ENCODE measurements at places on chromosomes 16 and 17. TPM values are rescaled to one million over a fixed set of nuclear protein-coding genes. Genes with fewer than 3 reads are reported as not detected.

Gene PRCD
- total RNA-seq = not detected

DNA sequence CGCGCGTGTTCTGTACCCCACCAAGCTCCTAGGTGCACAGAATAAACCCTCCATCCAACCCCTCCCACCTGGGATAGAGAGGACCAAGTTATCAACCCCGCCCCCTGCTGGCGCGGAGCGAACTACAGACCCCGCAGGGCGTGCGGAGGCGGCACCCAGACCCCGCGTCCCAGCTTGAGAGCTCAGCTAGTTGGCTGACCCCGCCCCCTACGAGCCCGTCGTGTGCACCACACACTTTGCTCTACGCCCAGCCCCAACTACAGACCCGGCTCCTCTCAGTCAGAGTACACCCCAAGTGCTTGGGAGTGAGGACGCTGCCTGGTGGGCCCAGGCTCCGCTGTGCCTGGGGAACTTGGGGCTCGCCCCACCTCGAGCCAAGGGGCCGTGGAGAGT is 1.5 kb downstream of the GRIN2A start:
- no peak for DNase-seq

DNA sequence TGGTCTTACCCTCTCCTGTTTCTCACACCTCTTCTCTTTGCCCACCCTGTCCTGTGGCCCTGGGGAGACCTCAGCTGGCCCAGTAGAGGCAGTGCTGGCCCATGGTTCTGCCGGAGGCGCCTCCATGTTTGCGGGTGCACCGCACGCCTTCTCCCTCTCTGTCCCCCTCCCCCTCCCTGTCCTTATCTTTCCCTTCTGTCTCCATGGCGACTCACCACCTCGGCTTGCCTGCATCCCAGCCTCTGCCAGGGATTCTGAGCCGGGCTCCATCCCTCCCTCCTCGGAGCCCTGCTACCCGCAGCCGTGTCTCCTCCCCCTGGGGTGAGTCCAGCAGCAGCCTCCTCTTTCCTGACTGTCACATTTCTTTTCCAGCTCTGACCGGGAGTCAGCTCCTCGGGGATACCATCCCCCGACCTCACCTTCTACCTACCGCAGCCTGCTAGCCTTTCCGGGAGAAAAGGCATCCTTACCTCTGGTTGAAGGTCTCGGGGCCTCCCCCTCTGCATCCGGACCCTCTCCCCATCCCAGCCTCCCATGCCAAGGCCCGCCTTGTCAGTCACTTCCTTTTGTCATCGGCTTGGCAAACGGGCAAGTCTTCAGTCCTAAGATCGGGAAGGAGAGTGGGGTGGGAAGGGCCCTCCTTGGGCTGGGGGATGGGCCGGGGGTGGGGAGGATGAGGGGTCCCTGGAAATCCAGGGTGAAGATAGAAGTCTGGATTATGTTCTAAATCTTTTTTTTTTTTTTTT is at the start of gene RNF112:
Gene RNF112 (plus strand): TSS at position 358 of the 746 bp plus-strand sequence. CDS start 177 bp downstream, at position 535.
- no peak for DNase-seq

DNA sequence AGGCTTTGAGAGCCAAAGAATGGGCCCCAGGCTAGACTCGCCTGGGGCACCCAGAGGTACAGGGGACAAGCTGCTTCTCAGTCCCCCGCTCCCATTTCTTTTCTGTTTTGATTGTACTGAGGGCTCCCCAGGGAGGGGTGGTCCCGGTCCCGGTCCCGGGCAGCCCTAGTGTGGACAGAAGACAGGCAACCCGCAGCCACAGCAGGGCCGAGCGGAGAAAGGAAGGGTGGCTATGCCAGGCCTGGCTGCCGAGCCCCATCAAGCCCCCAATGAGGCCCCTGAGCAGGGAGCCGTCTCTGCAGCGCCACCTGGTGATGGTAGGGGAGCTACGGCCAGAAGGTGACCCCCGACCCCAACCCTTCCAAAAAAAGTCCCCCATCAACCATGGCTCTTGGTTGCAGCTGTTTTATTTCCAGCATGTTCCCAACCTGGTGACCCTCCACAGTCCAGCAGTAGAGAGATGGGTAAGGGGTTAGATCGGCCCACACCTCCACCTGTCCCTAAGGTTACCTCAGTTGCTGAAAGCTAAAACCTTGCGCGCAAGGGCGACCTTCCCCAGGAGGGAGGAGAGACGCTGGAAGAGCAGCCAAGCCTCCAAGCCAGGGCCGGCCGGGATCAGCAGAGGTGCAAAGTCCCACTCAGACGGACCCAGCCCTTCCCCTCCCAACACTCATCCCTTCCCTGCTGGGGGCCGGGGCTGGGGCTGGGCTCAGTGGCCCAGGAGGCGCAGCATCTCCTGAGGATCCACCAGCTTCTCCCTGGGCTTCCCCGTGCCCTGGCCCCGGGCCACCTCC is 2.6 kb upstream of the GRIN2C start:
- peak; percentile 79 for DNase-seq

GRCh38 chr17:79625706-79626105 is 14.9 kb upstream of the RBFOX3 start:
- no peak for DNase-seq

GRCh38 chr17:48054238-48055185 is 6.4 kb downstream of the NFE2L1 start:
- DNase-seq = no peak

GRCh38 chr17:52410781-52411180 is 252.3 kb upstream of the CA10 start:
- DNase-seq = no peak

DNA sequence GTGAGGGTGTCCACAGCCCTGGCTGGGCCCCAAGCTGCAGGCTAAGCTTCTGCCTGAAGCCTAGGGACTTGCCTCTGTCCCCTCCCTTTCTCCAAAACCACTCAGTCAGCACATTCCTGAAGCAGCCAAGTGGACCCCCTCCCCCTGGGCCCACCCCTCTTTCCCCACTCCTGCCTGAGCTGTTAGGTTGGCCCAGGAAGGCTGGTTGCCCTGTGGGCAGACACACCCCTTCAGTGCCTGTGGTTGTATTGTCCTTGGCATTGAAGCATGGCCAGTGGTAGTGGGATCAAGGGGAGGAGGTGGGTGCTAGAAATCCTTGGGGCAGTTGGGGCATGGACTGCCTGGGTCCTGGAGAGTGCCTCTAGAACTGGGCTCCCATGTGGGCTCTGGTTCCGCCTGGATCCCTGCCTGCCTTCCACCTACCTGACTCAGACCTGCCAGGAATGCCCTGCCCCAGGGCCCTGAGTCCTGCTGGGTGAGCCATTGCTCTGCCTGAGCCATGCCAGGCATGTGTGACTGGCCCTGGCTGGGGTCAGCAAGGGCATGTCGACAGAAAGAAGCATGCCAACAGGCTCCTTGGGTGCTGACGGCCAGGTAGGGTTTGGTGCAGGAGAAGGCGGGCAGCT is 2.1 kb downstream of the TRAF4 start:
- DNase-seq = no peak

DNA sequence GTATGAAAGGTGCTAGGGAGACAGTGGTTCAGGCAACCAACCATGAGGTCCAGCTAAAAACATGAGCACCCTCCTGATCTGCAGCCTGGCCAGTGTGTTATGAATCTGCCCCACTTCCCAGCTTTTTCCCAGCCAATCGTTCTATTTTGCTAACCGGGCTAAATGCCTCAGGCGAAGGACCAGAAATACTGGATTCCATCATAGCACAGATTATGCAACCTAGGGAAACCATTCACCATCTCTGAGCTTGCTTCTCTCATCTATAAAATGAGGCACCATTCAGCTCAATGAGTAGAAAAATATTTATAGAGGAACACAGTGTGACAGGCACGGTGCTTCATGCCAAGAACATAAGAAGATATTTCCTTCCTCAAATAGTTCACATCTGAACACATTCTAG is 45.2 kb upstream of the NUDT7 start:
- DNase-seq = no peak

DNA sequence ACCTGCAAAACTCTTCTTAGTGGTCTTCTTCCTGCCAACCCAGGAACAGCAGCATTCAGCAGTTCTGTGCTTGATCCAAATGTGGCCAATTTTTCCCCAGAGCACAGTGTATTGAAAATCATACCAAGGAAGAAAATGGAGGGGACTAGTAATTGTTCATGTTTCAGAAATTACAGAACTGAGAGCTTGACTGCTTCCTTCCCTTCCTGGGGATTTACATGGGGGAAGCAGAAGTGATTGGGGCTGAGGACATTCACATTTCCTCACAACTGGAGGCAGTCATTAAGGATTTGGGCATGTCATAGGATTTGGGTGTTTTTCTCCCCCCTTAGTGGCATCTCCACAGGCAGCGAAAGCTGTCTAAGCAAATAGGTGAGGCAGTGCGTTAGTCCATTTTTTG is 19.7 kb downstream of the CIITA start:
- DNase-seq = no peak

Gene SPAG9
- total RNA-seq = 64.6 TPM
